ENCODE measurements at places on chromosomes 7 and 10.
A peak's percentile ranks its signal among the peaks of the same experiment; 100 is the strongest.

- DNase-seq = no peak
Measured at GRCh38 chr10:101595591-101596433, 7.7 kb downstream of the DPCD start.

GRCh38 chr10:109504401-109504800 lies 418.9 kb downstream of the XPNPEP1 start:
- no peak for DNase-seq

GRCh38 chr10:122022276-122022675 lies 33.3 kb downstream of the TACC2 start:
- DNase-seq = no peak

DNA sequence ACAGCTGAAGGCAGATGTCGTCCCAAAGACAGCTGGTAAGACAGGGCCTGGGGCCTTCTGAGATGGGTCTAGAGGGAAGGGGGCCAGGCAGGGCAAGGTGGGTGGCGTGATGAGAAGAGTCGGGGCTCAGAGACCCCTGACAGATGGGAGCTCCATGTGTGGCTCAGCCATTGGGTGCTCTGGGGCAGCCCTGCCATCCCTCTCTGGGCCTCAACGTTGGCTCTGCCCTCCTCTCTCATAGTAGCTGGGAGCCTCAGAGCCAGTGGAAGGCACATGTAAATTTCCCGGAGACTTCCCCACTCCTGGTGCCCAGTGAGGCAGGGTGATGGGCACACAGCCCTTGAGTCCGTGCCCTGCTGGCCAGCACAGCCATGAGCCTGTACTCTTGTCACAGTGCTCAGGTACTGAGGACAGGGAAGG lies 1.8 kb downstream of the PPIF start:
- no peak for DNase-seq

DNA sequence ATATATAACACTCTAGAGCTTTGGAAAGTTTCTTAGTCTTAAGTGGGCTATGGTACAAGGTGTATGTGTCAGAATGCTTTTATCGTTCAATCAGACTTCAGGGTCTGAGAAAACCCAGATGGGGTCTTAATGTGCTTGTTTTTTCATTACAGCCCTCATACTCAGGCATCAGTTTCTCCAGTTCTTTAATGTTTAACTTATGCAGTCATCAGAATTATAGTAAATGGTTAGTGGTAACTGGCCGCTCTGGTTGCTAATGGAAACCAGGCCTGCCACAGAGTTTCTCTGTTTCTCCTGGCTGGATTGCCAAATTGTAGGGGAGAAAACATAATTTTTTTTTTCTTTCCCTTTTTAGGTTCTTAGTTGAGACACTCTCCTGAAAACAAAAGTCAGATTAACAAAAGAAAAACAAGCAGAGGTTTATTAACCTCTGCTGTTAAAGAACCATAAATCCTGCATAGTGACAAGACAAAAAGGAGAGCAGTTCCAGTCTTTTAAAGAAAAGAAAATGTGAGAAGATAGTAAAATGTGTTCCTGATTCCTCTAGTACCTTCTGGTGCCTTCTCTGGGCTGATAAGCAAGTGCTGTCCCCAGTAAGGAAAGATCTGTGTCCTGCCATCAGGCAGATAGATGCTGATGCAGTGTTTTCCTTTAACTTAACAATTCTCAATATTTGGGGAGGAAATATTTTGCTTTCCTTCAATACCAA lies 21.5 kb upstream of the GHITM start:
- no peak for DNase-seq

GRCh38 chr7:27031289-27032172 lies 64.3 kb downstream of the HOXA1 start:
- DNase-seq = peak; percentile 23

DNA sequence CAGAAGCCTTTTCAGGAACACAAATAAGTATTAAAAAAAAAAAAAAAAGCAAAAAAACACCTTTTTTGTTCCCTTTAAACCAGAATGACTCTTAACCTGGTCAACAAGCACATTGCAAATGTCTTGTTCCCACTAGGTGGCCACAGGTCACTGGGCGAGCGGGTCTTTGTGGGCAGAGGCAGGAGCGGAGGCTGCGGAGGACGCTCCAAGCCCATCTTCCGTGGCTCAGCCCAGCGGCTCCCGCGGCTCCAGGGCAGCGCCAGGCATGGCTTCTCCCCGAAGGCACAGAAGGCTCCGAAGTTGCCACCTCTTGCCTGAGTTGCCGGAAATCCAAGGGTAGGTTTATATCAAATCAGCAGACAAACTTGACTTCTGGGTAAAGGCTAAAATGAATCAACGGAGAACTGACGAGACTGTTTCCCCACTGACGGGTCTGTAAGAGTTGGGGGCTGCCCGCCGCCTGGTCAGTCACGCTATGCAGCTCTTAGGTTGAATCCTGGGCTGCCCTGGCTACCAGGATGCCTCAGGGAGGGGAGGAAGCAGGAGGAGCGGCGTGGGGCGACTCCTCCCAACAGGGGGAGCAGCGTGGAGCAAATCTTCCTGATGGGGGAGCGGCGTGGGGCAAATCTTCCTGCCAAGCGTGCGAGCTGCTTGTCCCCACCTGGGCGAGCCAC lies 144.5 kb downstream of the PTPRN2 start:
- no peak for DNase-seq

GRCh38 chr10:50381642-50382041 lies 130.3 kb upstream of the ASAH2 start:
- DNase-seq = no peak

DNA sequence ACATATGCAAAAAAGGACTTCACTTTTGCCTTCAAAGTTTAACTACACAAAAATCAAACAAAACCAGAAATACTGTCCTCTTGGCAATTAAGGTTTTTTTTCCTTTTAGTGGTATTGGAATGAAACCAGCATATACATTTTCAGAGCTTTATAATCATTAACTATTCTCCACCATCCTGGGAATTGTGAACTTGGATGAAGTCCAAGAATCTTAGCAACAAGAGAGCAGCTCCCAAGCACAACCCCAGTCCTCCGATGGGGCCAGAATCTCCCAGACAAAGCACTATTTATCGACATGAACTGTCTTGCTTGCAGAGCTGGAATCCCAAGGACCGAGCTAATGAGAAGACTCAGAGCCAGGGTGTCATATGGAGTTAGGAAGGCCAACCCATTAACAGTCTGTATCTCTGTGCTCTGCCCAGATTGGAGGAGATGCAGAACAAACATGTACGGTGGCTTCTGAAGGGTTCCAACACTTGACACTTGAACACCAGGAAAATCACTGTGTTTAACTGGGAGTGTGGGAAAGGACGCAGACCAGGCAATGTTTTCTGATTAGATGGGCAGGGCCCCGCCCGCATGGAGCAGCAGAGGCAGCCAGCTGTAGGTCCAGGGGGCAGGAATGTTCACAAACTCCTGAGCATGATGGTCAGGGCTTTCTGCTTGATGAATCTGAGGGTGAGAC lies 35.5 kb downstream of the PPP1R3C start:
- DNase-seq = no peak

GRCh38 chr7:11650030-11650429 lies 182.0 kb downstream of the THSD7A start:
- no peak for DNase-seq

DNA sequence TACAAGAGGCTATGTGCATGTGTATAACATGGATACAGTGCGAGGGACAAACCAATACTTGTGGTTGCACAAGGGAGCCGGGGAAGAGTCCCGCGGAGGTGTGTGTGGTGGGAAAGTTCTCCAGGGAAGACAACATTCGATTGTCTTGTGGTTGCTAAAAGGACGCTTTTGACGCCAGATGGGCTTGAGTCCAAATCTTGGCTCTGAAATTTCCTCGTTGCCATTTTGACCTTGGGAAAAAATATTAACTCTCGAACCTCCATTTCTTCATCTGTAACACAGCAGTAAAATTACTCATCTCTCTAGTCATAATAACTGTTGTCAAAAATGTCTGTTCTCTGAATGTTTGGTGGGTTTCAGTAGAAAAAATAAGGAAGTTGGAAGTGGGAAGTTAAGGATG lies 16.5 kb downstream of the PLXDC2 start:
- no peak for DNase-seq

GRCh38 chr7:130361681-130362080 lies 17.1 kb downstream of the CPA5 start:
- DNase-seq = no peak

GRCh38 chr10:3625959-3626751 lies 158.9 kb downstream of the KLF6 start:
- no peak for DNase-seq

- no peak for DNase-seq
Measured at GRCh38 chr7:823649-824048, 8.6 kb upstream of the SUN1 start.

GRCh38 chr7:91034459-91035368 lies 229.5 kb upstream of the FZD1 start:
- no peak for DNase-seq

DNA sequence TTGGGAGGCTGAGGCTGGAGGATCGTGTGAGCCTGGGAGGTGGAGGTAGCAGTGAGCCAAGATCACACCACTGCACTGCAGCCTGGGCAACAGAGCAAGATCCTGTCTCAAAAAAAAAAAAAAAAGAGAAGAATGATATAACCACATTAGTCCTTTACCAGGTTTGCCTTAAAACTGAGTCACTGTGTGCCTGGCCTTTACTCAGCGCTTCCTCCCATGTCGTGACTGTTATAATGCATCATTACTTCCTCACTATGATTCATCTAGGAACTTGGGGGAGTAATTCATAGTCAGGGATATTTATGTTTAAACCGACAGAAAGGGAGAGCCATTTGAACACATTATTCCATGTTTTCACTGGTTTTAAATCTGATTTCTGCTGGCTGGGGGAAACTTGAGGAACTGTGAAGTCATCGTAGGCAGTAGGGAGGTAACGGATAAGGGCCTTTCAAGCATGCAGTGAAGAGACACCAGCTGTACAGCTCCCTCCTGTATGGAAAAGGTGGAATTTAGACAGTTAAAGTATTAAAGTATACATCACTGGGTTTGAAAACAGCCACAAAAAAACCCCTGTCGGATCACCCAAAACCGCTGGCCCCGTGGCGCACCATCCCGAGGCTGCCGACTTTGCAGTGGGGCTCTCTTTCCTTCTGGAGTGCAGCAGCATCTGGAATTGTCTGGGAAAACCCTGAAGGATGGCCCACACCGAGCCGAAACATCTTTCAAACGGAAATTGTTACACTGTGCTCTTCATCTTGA lies 119.8 kb downstream of the NKX6-2 start:
- DNase-seq = peak; percentile 4

GRCh38 chr10:119025776-119026175 lies 3.7 kb upstream of the NANOS1 start:
- DNase-seq = no peak

- DNase-seq = no peak
Measured at GRCh38 chr10:71075086-71075758, 137.1 kb upstream of the UNC5B start.

DNA sequence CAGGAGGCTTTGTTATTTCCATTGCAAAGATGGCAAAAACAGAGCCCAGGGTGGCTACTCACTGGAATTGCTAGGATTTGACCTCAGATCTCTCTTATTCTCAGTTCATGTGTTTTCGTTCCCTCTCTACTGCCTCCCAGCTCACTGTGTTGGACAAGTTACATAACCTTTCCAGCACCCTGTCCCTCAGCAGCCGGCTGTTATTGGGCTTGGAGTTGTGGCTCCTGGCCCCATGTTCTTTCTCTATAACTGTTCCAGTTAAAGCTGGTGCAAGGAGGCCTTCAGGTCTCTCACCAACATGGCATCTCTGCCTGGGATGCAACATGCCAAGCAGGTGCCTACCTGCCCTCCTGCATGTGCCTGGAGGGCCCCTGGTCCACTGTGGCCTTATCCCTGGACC lies 56.8 kb downstream of the LRRC18 start:
- no peak for DNase-seq

DNA sequence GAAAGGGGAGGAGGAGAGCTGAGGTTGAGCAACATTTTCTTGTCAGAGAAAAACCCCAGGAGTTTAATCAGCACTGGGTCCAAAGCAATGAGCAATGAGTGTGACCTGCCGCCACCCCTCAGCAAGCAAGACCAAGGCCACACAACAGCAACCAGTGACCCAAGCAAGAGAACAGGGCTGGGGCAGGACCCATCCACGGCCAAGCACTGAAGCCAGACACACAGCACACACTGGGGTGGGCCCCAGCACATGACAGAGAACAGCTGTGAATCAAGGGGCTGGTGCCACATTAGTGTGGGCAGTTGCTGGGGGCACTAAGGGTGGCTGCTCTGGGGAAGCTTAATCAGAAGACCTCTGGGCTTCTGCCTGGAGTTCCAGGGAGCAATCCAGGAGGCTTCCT lies 16.2 kb downstream of the TMEM72 start:
- DNase-seq = no peak

GRCh38 chr7:23594879-23595604 lies 2.1 kb upstream of the CCDC126 start:
- DNase-seq = peak; percentile 13

Data from CD4-positive, alpha-beta T cell treated with Interleukin-4 for 4 hours (primary cell).